Fibroblast of lung (primary cell): ENCODE measurements at places on chromosomes 2 and 18. TPM values are rescaled to one million over a fixed set of nuclear protein-coding genes. Genes with fewer than 3 reads are reported as not detected.

Gene RAX
- not detected in 2 replicates for total RNA-seq

Gene ARHGEF33
- total RNA-seq: 0.50 and 1.0 TPM in 2 replicates

Gene ERFE
- 1.3 and 1.5 TPM in 2 replicates for total RNA-seq

Gene UGT1A5
- not detected in 2 replicates for total RNA-seq

Gene DSC2
- under 0.01 TPM in 2 replicates for total RNA-seq

Gene CRYBA2
- total RNA-seq: not detected in 2 replicates

Gene HOXD9
- not detected in 2 replicates for total RNA-seq

Gene ALK
- under 0.01 TPM in 2 replicates for total RNA-seq

Gene GPR75
- total RNA-seq: 0.77 and 1.8 TPM in 2 replicates

Gene RAB10
- 94.1 and 105 TPM in 2 replicates for total RNA-seq

Gene HOXD12
- not detected in 2 replicates for total RNA-seq

Gene RTP5
- not detected in 2 replicates for total RNA-seq

Gene TTN
- total RNA-seq: 0.33 and 0.51 TPM in 2 replicates

Gene SLC5A7
- not detected in 2 replicates for total RNA-seq

Gene ATOH8
- total RNA-seq: 19.0 and 19.2 TPM in 2 replicates

Gene BMPR2
- total RNA-seq: 16.2 and 21.6 TPM in 2 replicates

Gene CNDP1
- total RNA-seq: not detected in 2 replicates

Gene B3GNT7
- under 0.01 and 0.17 TPM in 2 replicates for total RNA-seq
